ENCODE measurements at places on chromosomes 3 and 15.

GRCh38 chr3:195209083-195209846 lies 61.7 kb downstream of the XXYLT1 start:
- no peak for DNase-seq

DNA sequence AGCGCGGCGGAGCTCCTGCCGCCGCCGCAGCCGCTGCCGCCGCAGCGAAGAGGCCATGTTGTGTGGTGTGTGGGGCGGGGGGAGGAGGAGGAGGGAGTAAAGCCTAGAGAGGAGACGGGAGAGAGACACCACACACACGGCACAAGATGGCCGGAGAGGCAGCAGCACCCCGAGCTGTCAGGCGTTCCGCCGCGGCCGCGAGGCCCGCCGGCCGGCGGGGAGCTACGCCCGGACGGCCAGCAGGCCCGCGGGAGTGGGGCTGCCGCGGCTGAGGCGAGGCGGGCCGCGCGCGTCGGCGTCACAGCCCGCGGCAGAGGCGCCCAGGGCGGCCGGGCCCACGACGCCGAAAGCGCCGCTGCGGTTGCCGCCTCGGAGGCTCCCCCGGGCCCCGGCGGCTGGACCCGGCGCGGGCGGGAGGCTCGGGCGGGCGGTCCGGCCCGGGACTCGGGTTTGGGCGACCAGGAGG lies 17.4 kb upstream of the CHD2 start:
- no peak for DNase-seq

DNA sequence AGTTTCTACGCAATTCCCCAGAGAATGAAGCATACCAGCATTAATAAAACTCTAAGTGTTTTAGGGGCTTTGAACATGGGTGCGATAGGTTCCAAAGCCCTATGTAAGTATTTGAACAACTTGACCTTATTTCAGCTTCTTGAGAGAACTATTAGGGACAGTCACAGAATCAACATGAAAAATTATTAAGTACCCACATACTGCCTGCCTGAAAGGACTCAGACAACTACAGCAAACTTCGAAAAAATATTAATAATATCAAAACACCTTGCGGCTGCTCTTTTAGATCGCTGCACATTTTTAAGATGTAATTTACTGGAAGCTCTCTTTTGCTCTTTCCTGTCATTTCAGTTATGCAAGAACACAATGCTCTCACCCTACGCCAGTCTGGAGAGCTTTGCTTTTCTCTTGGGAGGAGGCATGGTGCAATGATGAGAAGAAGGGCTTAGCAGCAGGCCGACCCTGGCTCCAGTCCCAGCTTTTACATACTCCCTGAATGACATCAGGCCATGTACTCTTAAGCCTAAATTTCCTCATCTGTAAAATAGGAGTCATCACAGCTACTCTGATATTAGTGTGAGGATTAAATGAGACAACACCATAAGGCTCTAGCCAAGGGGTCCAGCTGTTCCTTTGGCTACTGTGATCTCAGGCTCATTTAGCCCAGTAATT lies 640.7 kb downstream of the FHIT start:
- peak; percentile 15 for DNase-seq

DNA sequence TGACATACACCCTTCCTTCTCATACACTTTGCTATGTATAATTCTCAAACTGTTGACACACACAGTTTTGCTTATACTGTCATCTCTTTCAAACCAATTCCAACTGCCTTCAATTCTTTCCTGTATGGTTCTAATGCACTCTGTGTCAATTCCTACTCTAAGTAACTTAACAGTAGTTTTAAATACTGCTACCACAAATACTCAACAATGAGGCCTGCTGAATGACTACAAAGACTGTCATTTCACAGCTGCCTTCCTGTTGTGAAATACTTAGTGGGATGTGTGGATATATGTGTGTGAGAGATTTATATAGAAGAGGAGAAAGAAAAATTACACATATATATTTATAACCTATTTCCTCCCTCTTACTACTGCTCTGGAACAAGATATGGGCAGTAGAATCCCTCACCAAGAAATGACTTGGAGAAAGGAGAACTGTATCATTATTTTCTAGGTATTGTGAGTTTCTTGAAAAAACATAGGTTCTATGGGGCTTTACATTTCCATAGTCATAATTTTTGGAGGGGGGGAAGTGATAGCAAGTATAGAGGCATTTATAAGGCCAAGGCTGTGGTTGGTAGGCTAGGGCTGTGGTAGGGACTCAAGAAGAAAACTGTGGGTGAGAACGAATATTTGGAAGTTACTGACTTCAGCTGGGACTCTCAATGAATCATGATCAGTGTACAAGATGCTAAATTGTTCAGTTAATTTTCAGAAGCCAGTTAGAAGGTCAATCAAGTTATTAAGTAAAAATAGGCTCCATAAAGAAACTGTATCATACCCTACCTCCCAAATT lies 88.7 kb downstream of the ANKRD28 start:
- DNase-seq = no peak

DNA sequence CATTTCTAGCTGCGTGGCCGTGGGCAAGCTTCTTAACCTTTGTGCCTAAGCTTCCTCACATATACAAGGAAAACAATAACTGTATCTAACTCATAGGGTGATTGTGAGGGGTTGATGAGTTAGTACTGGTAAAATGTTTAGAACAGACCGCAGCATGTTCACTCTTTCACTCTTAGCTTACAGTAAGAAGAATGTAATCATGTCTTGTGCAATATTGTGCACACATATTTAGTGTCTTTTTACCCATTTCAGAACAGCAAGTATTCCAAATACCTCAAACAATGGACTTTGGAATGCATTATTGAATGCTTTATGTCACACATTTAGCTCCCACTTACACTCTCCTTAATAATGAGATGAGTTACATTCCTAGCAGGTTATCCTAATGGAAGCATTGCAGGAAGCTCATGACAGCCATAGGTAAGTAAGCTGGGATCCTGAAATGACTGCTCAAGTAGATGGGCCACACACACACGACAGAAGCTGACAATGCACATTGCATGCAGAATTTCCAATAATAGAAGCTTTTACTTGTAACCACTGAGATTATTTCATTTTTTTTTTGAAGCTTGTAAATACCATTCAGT lies 468.9 kb upstream of the WNT5A start:
- no peak for DNase-seq

- DNase-seq = peak; percentile 58
These were observed 26.8 kb upstream of the THBS1 start for GRCh38 chr15:39553947-39554693.

- no peak for DNase-seq
These were observed 8.3 kb downstream of the CD200R1 start for GRCh38 chr3:112966633-112967032.

DNA sequence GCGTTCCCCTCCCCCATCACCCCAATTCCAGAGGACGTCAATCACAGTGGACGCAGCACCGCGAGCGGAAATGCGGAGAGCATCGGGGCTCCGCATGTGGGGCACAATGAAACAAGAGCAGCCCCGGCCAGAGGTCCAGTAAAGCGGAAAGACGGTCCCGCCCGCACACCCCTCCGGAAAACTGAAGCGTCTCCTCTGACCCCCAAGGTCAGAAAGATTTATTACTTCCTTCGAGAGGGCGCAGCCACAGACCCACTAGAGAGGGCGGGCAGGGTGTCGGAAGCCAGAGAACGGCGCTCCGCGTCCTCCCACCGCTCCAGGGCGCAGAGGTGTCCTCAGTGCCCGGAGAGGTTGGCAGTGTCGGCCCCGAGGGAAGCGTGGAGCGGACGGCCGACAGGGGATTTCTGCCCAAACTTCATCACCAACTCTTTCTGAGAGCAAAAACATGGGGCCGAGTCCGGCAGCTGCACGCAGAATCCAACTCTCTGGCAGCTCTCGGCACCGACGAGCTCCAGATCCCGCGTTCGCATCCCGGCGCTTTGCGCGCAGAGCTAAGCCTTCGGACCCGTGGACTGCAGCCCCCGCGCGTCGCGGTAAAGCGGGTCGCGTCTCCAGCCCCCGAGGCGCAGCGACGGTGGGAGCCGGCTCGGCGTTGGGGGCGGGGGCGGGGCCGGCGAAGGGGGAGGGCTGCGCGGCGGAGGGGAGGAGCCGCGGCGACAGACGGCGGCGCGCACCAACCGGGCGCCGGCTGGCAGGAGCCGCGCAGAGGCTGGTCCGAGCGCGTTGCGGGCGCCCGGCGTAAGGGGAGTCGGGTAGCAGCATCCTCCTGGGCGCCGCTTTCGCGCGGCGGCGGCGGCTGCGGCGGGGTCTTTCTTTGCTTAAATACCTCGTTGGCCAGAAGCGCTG lies at the start of gene CHST2:
TSS of gene CHST2 (plus strand) at position 763 of the 906 bp plus-strand sequence. CDS start 1,046 bp downstream, outside the sequence.
- DNase-seq = peak; percentile 65

DNA sequence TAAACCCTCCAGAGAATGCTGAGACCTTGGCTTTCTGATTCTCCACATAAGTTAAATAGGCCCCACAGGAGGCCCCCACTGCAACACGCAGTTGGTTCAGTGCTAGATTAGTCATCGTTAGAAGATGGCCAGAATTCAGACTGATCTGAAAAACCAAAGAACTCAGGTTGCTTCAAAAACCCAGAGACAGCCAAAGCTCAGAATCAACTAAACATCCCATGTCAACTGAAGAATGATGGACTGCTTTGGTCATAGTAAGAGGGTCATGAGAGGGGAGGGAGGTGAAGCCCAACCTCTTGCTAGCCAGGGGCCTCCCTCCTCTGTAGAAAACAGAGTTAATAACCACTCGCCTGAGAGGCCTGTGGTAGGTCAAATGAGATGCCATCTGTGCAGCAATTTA lies 93.1 kb downstream of the AKAP13 start:
- DNase-seq = no peak

GRCh38 chr3:72633534-72633933 lies 214.7 kb downstream of the SHQ1 start:
- DNase-seq = no peak

DNA sequence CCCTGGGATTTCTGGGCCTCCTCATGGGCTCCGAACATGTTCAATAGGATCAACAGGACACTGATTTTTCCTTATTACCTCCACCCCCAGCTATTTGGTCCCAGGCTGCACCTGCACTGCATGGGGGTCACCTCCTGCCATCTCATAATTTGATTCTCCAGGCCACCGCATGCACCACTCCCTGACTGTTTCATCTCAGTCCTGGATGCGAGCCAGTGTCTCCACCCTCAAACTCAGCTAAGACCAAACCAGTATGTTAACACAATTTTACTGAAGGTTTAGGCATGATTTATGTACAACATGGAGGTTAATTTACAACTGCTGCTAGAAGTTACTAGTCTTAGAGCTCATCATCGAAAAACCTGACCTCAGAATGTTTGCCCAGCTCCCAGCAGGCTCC lies 249.5 kb downstream of the UACA start:
- no peak for DNase-seq

- peak; percentile 35 for DNase-seq
These were observed 196.4 kb upstream of the LPP start for GRCh38 chr3:187957582-187957981.

GRCh38 chr3:53794597-53794996 lies 51.6 kb downstream of the CHDH start:
- no peak for DNase-seq

DNA sequence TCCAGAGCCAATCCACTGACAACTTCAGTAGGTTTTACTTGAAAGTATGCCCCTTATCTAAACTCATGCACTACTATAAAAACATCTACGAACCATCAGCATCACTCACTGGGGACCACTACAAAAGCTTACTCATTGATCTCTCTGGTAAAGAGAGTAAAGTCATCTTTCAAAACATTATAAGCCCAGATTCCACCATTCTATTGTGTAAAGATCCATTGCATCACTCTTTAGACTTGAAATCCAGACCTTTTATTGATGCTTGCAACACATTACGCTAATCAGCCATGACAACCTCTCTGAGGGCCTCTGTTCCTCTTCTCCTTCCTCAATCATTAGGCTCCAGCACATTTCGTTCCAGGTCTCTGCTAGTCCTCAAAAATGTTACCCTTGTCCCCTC lies 248.9 kb upstream of the WNT5A start:
- DNase-seq = no peak

DNA sequence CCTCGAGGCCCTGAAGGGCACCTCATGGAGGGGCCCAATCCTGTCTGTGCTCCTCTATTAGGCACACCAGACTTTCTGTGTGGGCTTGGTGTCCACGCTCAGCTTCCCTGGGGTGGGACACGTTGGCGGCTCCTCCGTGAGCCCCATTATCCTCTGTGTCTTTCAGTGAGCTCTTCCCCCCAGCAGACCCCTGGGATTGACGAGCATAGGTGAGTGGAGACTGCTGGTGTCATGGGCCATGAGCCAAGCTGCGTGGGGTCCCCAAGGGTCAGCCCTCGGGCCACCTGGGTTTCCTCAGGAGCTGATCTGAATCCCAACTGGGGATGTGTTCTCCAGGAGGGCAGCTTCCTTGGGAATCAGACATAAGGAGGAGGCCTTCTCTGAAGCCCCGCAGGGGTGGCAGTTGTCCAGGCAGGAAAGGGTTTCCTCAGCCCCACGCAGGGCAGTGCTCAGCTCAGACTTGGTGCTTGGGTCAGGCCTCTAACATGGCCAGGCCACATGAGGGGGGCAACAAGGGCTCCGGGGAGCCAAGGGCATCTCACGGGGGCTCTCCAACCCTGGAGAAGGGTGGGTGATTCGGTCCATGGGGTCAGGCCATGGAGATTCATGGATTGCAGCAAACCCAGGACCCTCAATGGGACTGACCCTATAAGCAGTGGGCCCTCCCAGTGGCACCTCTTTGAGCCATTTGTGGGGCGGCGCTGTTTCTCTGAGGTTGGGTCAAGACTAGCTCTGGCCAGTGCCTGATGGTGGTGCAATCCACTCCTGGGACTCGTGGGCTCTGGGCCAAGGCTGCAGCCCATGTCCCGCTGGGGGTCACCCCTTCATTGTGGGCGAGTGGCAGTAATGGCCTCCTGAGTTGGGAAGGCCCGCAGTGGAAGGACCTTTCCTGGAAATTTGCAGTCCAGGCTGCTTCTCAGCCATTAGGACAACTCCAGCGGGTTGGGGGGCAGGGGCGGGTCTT lies 222.5 kb downstream of the SNRPN start:
- DNase-seq = peak; percentile 2

DNA sequence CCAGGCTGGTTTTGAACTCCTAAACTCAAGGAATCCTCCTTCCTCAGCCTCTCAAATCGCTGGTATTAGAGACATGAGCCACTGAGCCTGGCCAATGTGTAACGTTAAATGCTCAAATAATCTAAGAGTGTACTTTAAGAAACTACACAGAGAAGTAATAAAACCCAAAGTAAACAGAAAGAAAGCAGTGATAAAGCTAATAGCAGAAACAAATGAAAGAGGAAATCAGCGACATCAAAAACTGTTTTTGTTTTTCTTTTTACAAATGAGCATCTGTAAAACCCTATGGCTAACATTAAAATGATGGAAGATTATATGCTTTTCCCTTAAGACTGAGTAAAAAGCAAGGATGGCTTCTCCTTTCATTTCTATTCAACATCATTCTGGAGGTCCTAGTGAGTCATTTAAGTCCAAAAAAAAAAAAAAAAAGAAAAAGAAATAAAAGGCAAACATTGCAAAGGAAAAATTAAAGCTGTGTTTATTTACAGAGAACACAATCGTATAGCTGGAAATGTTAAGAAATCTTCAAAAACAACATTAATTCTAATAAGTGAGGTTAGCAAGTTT lies 36.8 kb upstream of the FNDC3B start:
- DNase-seq = no peak

- DNase-seq = no peak
These were observed 150.9 kb upstream of the MCTP2 start for GRCh38 chr15:94080416-94080815.

GRCh38 chr3:58001086-58001467 lies 7.1 kb upstream of the FLNB start:
- DNase-seq = no peak

All from transverse colon (tissue), 4 donors.